ENCODE measurements at places on chromosomes 3 and 15.

GRCh38 chr3:139307601-139308555 lies 35.9 kb upstream of the MRPS22 start:
- DNase-seq, result no peak

- DNase-seq, result no peak
Measured at GRCh38 chr15:26449291-26449690, 323.6 kb downstream of the GABRB3 start.

DNA sequence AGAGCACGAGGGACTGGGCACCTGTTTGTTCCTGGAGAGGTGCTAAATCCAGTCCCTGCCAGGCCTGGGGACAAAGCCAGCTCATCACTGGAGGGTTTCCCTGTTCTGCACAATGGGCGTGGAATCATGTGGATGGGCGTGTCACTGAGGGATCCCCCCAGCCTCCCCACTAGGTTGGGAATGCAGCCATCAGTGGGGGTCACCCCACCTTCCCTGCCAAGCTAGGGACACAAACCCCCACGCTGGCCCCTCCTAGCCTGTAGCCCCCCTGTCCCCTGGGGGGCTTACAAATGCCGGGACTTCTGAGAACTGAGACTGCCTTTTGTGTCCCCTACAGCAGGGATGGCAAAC lies 61.9 kb downstream of the NSMCE3 start:
- DNase-seq, result no peak

DNA sequence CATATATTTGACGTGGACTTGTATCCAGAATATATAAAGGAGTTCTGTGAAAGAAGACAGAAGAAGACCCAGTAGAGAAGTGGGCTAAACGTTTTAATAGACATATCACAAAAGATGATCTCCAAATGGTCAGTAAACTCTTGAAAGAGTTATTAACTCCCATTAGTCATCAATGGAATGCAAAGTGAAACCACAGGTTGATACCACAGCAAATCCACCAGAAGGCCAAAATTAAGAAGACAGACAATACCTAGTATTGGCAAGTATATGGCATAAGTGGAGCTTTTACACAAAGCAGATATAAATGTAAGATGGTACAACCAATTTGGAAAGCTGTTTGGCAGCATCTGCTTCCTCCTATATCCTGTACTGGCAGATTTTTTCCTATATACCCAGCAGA lies 6.0 kb downstream of the SPATA16 start:
- no peak for DNase-seq

DNA sequence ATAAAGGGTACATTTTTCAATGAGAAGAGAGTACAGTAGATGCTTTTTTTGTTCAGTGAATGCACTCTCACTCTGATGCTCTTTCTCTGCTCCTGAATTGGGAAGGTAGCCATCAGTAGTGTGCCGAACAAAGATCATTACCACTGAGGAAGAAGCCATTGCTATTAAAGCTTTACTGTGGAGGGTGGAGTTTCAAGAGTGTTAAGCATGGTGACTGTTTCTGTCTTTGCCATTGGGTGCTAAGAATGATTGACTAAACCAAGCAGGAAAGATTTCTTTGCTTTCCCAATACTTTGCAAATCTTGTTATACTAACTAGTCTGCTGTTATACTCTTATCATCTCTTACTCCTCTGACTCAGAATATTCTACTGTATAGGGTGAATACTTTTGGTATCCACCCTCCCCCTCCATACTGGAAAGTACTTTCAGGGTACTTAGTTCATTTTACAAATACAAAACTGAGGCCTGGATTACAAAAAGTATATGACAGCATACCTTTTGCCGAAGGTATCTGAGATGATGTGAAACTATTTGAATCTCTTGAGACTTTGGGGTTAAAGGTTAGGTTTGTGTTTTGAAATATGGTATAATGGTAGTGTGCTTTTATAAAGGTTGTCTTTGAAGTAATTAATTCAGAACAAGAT lies 1.7 kb downstream of the RAB11A start:
- no peak for DNase-seq

GRCh38 chr3:52306978-52307377 lies 9.1 kb upstream of the DNAH1 start:
- DNase-seq, result no peak

GRCh38 chr3:9130345-9131305 lies 118.8 kb downstream of the SRGAP3 start:
- no peak for DNase-seq

DNA sequence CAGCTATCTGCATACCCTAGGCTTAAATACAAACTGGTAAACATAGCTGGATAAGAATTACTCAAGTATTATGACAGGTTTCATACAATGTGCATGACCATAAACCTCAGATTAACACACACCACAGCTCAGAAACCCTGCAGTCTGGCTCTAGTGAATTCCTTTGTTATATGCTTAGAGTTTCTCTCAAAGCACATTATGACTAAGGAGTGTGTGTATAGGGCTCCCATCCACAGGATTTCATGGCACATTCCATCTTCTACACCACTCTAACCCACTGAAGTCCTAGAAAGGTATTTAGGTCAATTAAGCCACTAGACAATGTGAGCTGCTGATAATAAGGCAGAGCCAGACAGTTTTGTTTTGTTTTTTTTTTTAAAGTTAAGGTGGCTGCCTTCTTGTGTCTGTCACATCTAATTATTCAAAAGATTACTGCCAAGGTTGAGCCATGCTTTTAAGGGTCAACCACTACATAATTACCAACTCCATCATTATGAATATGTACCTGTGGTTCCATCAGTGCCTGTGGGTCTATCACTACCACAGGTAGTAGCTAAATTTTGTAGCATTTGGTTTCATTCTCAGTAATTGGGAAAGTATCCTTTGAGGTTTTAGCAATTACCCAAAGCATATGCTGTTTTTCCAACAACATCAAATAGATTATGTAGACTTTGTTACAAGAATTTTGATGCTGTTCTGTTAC lies 107.0 kb downstream of the ALCAM start:
- DNase-seq, result no peak

DNA sequence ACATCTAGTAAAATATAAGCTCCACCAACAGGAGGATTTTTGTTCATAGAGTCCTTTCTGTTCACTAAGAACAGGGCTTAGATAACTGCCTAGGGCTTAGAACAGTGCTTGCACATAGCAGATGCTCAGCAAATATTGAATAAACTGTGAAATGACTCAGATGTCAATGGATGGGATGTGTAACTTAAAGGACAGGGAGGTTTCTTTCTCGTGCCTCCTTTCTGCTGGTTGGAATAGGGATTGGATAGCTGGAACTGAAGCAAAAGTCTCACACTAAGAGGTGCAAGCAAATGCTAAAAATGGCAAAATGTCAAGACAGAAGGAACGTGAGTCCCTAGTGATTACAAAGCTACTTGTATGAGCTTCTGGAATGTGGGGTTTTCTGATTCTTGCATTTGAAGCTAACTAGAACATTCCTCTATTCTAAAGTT lies 392.8 kb upstream of the WNT5A start:
- no peak for DNase-seq

GRCh38 chr3:17672506-17672905 lies 69.9 kb downstream of the TBC1D5 start:
- DNase-seq, result no peak

GRCh38 chr3:183904833-183905780 lies 20.4 kb upstream of the PARL start:
- no peak for DNase-seq

DNA sequence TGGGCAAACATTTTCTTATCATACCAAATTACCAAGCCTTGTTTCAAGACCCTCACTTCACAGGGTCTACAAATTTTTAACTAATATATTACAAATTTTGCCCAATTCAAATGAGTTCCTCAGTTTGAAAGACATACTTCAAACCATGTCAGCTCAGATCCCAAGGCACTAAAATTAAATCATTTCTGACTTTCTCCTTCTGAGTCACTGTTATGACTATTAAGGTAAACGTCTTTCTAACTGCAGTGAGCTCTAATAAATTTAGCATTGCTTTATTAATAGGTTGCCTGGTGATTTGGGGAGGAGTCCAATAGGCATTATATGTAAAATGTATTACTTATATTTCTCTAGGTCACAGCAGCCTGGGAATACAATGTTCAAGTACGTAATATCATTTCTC lies 158.2 kb upstream of the ARHGEF26 start:
- DNase-seq, result no peak

DNA sequence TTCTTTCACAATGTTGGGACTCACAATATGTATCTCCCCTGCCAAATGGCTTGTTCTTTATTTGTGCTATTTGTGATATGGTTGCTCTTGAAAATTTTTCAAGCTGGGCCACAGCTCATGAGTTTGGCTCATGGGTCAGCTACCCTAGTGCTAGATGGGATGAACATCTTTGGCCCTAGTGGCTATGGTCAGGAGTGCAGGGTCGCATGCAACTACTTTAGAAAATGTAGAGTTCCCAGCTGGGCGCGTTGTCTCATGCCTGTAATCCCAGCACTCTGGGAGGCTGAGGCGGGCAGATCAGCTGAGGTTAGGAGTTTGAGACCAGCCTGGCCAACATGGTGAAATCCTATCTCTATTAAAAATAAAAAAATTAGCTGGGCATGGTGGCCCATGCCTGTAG lies 55.8 kb downstream of the POLR2M start:
- no peak for DNase-seq

DNA sequence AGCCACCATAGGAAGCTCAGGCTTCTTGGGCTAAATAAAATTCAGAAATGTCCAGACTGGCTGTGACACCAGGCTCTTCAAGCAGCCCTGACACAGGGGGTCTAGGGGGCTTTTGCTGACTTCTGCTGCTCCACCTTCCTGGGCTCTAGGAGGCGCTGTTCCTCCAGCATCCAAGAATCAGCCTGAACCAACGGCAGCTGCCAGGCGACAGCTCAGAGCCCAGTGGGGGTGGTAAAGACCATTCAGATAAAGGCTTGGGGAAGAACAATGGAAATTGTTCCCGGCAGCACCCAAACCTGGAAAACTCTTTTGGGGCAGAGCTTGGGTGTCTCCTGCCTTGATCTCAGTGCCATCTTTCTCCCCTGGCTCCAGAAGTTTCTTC lies 21.6 kb upstream of the PSTPIP1 start:
- no peak for DNase-seq

DNA sequence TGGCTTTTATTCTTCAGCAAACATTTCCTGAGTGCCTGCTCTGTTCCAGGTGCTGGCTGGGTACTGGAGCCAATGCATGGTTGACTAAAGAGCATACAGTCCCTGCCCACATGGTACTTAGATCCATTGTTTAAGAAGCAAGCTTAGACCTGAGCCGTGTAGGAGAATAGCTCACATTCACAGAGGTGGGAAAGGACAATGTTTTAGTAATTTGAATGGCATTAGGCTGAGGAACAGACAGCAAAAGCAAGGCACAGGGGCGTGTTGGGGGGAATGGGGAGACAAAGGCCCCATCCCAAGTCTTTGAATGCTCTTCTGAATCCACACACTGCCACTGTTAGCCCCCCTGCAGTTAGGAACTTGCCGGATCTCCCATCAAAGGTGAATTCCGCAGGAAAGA lies 388.2 kb upstream of the RGMA start:
- no peak for DNase-seq

DNA sequence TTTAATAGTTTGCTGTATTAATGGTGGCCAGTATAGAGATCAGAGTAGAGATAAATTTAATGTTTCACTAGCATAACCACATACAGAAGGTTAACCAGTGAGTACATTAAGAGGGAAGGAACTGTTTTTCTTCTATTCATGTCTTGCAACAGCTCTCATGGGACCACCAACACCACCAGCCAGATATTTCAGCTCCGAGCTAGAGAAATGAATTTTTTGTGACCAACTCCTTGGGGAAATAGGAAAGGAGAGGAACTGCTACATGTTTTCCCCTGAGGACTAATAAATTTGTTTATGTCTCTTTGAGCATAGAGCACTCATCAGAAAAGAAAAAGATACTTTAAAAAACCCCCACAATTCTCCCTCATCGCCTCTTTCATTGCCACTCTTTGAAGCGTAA lies 247.5 kb downstream of the MBNL1 start:
- no peak for DNase-seq

DNA sequence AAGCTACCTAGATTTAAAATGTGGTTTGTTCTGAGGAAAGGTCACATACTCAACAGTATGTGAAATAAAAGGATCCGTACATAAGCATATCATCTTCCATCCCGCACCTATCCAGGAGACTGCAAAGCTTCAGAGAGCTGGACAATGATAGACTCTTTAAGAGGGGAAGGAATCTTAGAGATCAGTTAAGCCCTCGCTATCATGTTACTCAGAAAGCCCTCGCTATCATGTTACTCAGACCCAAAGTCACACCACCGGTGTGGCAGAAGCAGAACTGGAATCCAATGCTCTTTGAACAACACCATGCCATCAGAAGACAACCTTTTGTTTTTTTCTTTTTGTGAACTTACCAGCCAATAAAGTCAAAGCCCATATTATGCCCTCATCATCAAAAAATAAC lies 5.8 kb downstream of the ANO10 start:
- no peak for DNase-seq

- no peak for DNase-seq
Measured at GRCh38 chr15:29968895-29969561, 113.7 kb upstream of the GOLGA8J start.

GRCh38 chr3:32403663-32404062 lies 12.0 kb downstream of the CMTM7 start:
- no peak for DNase-seq

- no peak for DNase-seq
Measured at GRCh38 chr15:98737721-98738120, 89.4 kb downstream of the IGF1R start.

- DNase-seq, result no peak
Measured at GRCh38 chr15:57138349-57138788, 219.9 kb downstream of the TCF12 start.

GRCh38 chr15:52784799-52785671 lies 5.1 kb downstream of the ONECUT1 start:
- no peak for DNase-seq

GRCh38 chr3:150286390-150287147 lies 121.5 kb upstream of the TSC22D2 start:
- no peak for DNase-seq

GRCh38 chr3:14424711-14425580 lies 22.5 kb downstream of the SLC6A6 start:
- DNase-seq, result no peak
